A549 treated with DMSO at 1 μM for 4 hours (cell line): ENCODE measurements at places on chromosomes 2 and 18. TPM values are rescaled to one million over a fixed set of nuclear protein-coding genes. Genes with fewer than 3 reads are reported as not detected.

The GAREM1 gene
- total RNA-seq, result 2.0 to 3.0 TPM (median 2.9 TPM) in 5 replicates

The SYT4 gene
- not detected in 5 replicates for total RNA-seq

The VWC2L gene
- total RNA-seq, result not detected in 5 replicates

The LYPD6B gene
- total RNA-seq, result not detected in 5 replicates

The TMEM178A gene
- 0.10 to 0.17 TPM (median 0.15 TPM) in 4 of 5 replicates, not detected in the other for total RNA-seq

The TTR gene
- total RNA-seq, result 0.16 to 0.41 TPM in 2 of 5 replicates, not detected in the others

The VWA3B gene
- 0.10 TPM in 1 of 5 replicates, not detected in the others for total RNA-seq

The PLCD4 gene
- total RNA-seq, result 0.26 to 0.69 TPM (median 0.31 TPM) in 5 replicates

The GALNT13 gene
- total RNA-seq, result 7.9 to 12.6 TPM (median 11.1 TPM) in 5 replicates

The SCN1A gene
- total RNA-seq, result not detected in 5 replicates

The FAP gene
- total RNA-seq, result 0.08 to 0.15 TPM (median 0.11 TPM) in 3 of 5 replicates, not detected in the others

The IFIH1 gene
- total RNA-seq, result 0.89 to 1.7 TPM (median 1.2 TPM) in 5 replicates

The RAB27B gene
- 11.2 to 20.5 TPM (median 14.8 TPM) in 5 replicates for total RNA-seq

The DUSP2 gene
- 0.20 to 0.57 TPM (median 0.51 TPM) in 5 replicates for total RNA-seq

The VIT gene
- total RNA-seq, result 0.05 TPM in 1 of 5 replicates, not detected in the others

The MSTN gene
- total RNA-seq, result 0.02 TPM in 1 of 5 replicates, not detected in the others

The TOGARAM2 gene
- total RNA-seq, result 0.12 to 0.33 TPM (median 0.15 TPM) in 5 replicates

The DSG2 gene
- 48.7 to 82.8 TPM (median 68.1 TPM) in 5 replicates for total RNA-seq

The NFU1 gene
- 40.4 to 52.8 TPM (median 47.3 TPM) in 5 replicates for total RNA-seq

The RFTN2 gene
- total RNA-seq, result not detected in 5 replicates

The REG3A gene
- total RNA-seq, result not detected in 5 replicates

The GRB14 gene
- total RNA-seq, result 3.1 to 7.6 TPM (median 5.6 TPM) in 5 replicates

The C1QL2 gene
- 0.14 to 0.21 TPM (median 0.14 TPM) in 4 of 5 replicates, not detected in the other for total RNA-seq

The CYBRD1 gene
- 28.7 to 38.6 TPM (median 36.6 TPM) in 5 replicates for total RNA-seq

The CTAGE1 gene
- total RNA-seq, result not detected in 5 replicates

The CD8B2 gene
- not detected in 5 replicates for total RNA-seq

The MYL1 gene
- total RNA-seq, result not detected in 5 replicates

The ALLC gene
- 0.05 TPM in 1 of 5 replicates, not detected in the others for total RNA-seq

The KYNU gene
- 304 to 362 TPM (median 328 TPM) in 5 replicates for total RNA-seq

The FMNL2 gene
- 23.5 to 37.7 TPM (median 32.7 TPM) in 5 replicates for total RNA-seq

The SERPINB5 gene
- total RNA-seq, result 0.08 to 0.20 TPM (median 0.11 TPM) in 5 replicates

The CCBE1 gene
- 5.8 to 14.2 TPM (median 10.5 TPM) in 5 replicates for total RNA-seq

The EPB41L3 gene
- 0.09 to 0.32 TPM (median 0.16 TPM) in 5 replicates for total RNA-seq

The COLEC12 gene
- total RNA-seq, result 0.03 to 0.06 TPM (median 0.05 TPM) in 4 of 5 replicates, not detected in the other

The LYPD6 gene
- 0.06 to 0.12 TPM (median 0.07 TPM) in 5 replicates for total RNA-seq

The CCDC68 gene
- total RNA-seq, result 3.2 to 5.8 TPM (median 3.9 TPM) in 5 replicates

The TMEM247 gene
- not detected in 5 replicates for total RNA-seq

The ID2 gene
- total RNA-seq, result 68.3 to 140 TPM (median 107 TPM) in 5 replicates

The BIRC6 gene
- 31.9 to 40.4 TPM (median 38.5 TPM) in 5 replicates for total RNA-seq

The RIT2 gene
- total RNA-seq, result not detected in 5 replicates

The FBLN7 gene
- total RNA-seq, result 0.42 to 0.86 TPM (median 0.55 TPM) in 5 replicates

The CHN1 gene
- total RNA-seq, result 18.6 to 24.0 TPM (median 19.4 TPM) in 5 replicates

The FRZB gene
- 0.07 to 0.09 TPM in 2 of 5 replicates, not detected in the others for total RNA-seq

The CFAP53 gene
- 0.27 to 0.50 TPM (median 0.33 TPM) in 5 replicates for total RNA-seq

The CRYGC gene
- total RNA-seq, result not detected in 5 replicates

The LAPTM4A gene
- total RNA-seq, result 220 to 278 TPM (median 252 TPM) in 5 replicates

The SLC5A7 gene
- total RNA-seq, result not detected in 5 replicates
